ENCODE measurements at places on chromosomes 2 and 18.
A peak's percentile ranks its signal among the peaks of the same experiment; 100 is the strongest.

- DNase-seq = no peak
Observed at GRCh38 chr2:205849136-205849535, 166.8 kb downstream of the NRP2 start.

GRCh38 chr2:140876015-140876414, 1254.8 kb downstream of the LRP1B start:
- no peak for DNase-seq

DNA sequence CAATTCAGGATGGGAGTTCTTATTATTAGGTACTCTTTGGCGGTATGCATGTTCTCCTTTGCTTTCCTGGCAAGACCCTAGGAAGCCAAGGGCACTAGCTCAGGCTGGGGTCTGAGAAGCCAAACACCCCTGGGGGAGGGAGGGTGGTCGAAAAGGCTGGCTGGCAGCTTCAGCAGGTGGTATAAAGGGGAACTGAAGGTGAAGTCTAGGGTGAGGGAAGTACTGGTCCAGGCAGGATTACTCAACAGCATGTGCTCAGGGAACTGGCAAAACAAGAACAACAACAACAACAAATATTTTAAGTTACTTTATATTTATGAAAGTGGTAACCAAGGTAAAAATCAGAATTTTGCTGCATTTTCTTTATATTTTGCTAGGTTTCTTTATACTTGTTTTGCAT, 40.7 kb upstream of the PCBP1 start:
- DNase-seq = no peak

DNA sequence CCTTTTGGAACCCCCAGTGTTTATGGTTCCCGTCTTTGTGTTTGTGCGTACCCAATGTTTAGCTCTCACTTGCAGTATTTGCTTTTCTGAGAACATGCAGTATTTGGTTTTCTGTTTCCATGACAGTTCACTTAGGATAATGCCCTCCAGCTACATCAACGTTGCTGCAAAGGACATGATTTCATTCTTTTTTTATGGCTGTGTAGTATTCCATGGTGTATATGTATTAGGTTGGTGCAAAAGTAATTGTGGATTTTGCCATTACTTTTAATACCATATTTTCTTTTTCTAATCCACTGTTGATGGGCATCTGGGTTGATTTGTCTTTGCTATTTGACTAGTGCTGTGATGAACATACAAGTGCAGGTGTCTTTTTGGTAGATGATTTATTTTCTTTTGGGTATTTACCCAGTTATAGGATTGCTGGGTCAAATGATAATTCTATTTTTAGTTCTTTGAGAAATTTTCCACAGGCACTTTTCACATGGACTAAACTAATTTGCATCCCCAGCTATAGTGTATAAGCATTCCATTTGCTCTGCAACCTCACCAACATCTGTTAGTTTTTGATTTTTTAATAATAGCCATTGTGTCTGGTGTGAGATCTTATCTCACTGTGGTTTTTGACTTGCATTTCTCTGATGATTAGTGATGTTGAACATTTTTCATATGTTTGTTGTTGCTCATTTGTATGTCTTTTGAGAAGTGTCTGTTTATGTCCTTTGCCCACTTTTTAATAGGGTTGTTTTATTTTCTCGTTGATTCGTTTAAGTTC, 63.6 kb downstream of the CERS6 start:
- DNase-seq = no peak

DNA sequence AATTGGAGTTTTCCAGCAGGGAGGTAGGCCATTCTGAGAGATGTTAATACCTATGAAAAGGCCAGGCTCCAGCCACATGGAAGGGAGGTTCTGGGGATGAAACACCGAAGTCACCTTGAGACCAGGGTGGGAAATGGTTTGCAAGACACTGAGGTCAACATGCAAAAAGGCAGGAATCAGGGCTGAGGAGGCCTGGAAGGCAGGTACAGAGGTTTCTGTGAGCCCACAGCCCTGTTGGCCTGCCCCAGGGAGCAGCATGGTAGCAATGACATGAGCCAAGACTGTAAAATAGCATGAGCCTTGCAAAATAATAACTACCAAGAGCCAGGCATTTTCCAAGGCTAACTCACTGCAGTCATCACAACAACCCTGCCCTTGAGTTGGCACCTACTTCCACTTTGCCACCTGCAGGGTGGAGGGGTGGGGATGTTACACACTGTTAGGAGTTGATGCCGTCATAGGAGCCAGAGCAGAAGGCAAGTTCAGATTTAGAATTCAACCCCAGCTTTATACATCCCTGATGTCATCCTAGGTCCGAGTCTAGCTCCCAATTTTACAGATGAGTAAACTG, 61.3 kb downstream of the ZBTB7C start:
- DNase-seq = no peak

DNA sequence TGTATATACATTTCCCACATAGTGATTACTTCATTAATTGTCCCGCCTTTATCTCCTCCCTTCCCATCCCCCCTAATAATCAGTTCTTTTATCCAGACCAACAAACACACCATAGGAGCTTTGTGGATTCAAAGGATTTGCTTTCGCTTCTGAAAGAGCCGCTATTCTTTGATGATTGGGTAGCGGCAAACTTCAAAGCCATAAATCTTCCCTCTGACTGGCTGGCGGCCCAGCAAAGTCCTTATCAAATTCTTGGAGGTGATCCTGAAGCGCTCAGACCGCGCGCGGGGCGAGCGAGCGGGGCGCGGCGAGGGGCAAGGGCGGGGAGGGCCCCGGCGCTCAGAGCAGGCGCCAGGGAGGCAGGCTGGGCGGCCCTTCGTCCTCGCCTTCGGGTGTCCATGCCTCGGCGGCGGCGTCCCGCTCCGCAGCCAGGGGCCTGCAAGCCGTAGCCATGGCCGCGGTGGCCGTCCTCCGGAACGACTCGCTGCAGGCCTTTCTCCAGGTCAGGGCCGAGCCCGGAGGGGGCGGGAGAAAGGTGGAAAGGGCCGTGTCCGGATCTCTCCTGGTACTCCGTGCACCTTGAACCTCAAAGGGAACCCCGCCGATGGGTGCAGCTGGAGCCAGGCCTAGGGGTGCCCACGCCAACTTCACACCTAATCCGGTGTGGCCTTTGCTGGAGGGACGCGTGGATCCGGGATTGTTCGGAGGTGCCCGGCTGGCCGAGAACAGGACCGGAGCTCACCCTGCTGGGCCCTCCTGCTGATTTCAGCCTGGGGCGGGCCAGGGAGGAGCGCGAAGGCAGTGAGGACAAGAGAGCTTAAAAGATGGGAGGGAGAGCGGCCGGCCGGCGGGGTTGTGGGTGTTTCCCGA, at the start of gene SP5:
Gene SP5 (plus strand): TSS at position 276 of the 870 bp plus-strand sequence. CDS start 176 bp downstream, at position 452.
- no peak for DNase-seq

GRCh38 chr18:11818486-11819203, 32.6 kb upstream of the CHMP1B start:
- no peak for DNase-seq

DNA sequence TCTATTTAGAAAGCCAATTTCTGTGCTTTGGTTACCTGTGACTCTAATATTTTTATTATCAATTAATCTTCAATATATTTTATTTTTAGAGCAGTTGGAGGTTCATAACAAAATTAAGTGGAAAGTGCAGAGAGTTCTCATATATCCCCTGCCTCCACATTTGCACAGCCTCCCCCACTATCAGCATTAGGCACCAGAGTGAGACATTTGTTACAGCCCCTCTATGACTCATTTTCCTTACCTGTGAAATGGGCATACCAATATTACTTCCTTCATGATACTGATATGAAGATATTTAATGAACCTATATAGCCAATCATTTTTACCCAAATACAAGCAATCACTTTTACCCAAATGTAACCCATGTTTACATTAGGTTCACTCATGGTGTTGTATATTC, 34.0 kb upstream of the CYTIP start:
- no peak for DNase-seq

DNA sequence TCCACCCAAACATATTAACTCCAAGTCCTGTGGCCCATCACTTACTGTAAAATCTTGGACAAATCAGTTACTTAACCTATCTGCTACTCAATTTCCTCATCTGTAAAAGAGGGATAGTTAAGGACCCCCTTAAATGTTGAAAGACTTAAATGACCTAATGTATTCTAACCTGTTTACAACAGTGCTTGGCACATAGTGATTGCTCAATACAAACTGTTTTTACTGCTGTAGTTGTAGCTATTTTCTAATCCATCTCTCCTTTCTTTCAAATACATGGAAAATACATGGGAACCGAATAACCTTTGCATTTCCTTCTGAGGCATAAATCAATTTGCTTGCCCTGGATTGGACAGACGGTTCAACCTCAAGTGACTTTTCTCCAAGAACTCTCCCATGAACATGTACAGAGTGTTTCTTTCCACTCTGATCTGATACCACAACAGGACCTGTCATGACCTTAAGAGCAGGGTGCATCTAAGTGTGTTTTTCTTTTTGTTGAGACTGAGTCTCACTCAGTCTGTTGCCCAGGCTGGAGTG, 2.7 kb downstream of the LNPK start:
- no peak for DNase-seq

DNA sequence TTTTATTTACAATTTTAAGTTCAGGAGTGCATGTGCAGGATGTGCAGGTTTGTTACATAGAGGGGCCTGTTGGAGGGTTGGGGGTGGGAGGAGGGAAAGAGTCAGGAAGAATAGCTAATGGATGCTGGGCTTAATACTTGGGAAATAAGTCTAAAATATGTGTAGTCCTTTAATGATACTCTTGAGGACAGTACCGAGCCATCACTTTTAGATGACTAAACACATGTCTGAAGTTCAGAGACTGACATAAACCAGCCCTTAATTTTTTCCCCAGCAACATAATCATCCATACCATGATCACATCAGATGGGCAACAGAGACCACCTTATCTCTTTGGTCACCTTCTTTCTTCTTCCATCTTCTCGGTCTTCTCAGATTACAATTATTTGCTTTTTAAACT, 189.1 kb upstream of the COL3A1 start:
- no peak for DNase-seq

- DNase-seq = no peak
Observed at GRCh38 chr2:86649119-86649947, 25.7 kb upstream of the RNF103 start.

DNA sequence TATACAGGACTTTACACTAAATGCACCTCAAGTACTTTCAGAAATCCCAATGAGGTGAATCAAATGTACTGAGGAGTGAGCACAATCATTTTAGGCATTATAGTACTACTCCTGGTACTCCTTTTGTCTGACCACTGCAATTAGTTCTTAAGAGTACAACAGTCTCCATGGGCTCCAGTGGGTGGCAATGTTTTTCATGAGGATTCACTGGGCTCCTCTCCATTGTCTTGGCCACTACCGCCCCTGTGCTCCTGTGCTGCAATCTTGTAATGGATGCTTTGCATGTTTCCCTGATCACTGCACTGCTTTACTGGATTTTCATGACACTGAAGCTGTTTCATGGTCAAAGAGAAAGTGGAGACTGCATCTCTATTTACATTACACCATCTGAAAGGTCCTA, 268.5 kb upstream of the ZSWIM2 start:
- no peak for DNase-seq

- no peak for DNase-seq
Observed at GRCh38 chr18:9755615-9756014, 47.5 kb downstream of the RAB31 start.

GRCh38 chr2:161964160-161964559, 109.9 kb downstream of the DPP4 start:
- no peak for DNase-seq

DNA sequence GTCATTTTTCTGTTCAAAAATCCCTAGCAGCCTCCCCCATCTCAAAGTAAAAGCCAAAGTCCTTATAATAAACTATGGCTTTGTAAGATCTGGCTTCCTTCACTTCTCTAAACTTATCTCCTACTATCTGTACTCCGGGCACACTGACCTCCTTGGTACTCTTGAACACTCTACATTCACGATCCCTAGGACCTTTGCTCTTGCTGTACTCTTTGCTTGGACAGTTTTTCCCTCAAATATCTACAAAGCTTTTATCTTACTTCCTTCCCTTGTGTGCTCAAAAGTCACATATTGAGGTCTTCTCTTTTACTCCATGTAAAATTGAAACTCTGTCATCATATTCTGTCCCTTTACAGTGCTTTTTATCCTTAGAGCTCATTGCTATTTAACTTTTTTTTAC, 616.6 kb downstream of the IRS1 start:
- no peak for DNase-seq

DNA sequence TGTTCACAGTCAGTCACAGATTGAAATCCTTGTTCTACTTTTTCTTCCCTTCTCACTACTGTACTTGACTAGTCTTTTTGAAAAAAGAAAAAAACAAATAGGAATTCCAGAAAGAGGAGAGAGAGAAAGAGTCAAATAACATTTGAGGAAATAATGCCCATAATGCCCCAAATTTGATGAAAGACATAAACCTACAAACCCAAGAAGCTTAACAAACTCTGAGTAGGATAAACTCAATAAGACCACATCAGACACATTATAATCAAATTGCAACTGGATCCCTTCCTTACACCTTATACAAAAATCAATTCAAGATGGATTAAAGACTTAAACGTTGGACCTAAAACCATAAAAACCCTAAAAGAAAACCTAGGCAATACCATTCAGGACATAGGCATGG, 30.9 kb downstream of the TMEM185B start:
- DNase-seq = no peak

- no peak for DNase-seq
Observed at GRCh38 chr18:45106331-45106774, 425.7 kb downstream of the SETBP1 start.

DNA sequence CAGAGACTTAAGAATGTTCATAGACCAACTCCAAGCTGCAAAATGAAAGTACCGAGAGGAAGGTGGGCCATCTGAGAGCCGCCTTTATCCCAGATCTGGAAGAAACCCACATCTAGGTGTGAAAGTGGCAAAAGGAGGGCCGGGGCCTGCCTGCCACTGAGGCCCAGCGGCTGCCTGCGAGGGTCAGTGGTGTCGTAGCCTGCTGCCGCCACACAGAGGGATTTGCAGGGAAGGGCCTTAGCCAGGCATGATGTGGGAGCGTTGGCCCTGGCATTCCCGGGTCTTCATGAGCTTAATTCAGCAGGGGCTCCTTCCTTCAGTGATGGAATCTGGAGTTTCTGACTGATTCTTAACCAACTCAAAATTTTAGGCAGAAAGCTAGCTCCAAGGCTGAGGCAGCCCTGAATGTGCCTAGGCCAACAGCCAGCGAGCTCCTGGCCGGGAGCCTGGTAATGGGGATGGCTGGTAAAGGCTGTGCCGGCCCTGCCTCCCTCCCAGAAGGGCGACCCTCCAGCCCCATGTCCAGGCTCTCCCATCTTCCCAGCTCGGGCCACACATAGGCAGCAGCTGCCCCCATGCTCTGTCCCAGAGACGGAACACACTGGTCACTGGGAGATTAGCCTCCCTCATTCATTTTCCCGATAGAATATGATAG, 230.1 kb downstream of the AGAP1 start:
- no peak for DNase-seq

GRCh38 chr18:59011289-59011688, 128.4 kb upstream of the SEC11C start:
- DNase-seq = no peak

- peak; percentile 60 for DNase-seq
Observed at GRCh38 chr2:234373060-234373459, 123.8 kb downstream of the ARL4C start.

DNA sequence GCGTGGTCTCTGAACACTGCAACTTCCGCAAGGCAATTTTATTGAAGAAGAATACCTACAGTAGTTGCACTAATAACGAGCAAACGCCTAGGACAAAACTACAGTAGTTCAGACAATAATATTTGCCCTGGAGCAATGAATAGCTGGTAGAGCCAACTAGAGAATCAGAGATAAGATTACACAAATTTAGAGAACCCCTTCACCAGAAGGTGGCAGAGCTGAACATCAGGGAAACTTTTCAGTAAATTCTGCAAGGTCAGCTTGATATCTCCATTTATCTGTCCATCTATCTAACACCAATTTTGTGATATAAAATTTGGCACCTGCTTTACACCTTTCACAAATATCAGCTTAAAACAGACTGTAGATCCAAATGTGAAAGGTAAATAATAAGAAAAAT, 43.8 kb downstream of the CDH19 start:
- no peak for DNase-seq
